M059J (cell line): ENCODE measurements at places on chromosomes 16 and 17. TPM values are rescaled to one million over a fixed set of nuclear protein-coding genes. Genes with fewer than 3 reads are reported as not detected.

GRCh38 chr16:62408760-62409159 lies 372.5 kb upstream of the CDH8 start:
- DNase-seq: no peak

DNA sequence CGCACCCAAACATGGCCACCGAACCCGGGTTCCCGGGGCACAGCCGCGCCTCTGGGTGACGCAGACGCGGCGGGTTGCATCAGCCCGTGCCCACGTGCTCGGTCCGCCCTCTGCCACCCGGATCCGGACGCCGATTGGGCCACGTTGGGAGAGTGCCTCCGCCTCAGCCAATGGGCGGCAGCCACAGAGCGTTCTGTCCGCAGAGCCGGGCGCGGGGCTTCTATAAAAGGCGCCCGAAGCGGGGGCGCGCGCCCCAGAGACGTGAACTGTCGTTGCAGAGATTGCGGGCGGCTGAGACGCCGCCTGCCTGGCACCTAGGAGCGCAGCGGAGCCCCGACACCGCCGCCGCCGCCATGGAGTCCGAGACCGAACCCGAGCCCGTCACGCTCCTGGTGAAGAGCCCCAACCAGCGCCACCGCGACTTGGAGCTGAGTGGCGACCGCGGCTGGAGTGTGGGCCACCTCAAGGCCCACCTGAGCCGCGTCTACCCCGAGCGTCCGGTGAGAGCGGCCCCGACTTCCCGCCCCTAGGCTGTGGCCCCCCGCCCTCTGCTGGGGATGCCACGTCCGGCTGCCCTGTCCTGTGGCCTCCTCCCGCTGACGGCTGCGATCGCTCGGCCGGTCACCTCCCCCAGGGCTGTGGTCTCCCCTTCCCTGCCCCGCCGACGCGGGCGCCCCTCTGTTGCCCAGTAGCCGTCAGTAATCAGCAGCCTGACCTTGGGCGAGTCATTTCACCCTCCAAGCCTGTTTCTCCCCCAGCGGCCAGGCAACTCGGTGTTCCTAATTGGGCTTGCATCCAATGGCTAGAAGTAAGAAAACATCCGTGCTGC lies at the start of gene HERPUD1:
TSS of gene HERPUD1 (plus strand) at position 251 of the 829 bp plus-strand sequence. CDS start at position 354, 103 bp downstream.
- peak; percentile 97 for DNase-seq

Gene TBC1D3K
- total RNA-seq: not detected in 2 replicates

- peak; percentile 88 for DNase-seq
These were observed 149.9 kb downstream of the CLEC16A start for GRCh38 chr16:11094075-11094856.

Gene ZNF500
- total RNA-seq: 7.1 and 13.3 TPM in 2 replicates

Gene RCVRN
- total RNA-seq: not detected in 2 replicates

- DNase-seq: peak; percentile 47
These were observed 475.9 kb upstream of the CCL2 start for GRCh38 chr17:33779234-33779591.

GRCh38 chr17:19016297-19016696 lies 11.7 kb upstream of the FAM83G start:
- DNase-seq: no peak

DNA sequence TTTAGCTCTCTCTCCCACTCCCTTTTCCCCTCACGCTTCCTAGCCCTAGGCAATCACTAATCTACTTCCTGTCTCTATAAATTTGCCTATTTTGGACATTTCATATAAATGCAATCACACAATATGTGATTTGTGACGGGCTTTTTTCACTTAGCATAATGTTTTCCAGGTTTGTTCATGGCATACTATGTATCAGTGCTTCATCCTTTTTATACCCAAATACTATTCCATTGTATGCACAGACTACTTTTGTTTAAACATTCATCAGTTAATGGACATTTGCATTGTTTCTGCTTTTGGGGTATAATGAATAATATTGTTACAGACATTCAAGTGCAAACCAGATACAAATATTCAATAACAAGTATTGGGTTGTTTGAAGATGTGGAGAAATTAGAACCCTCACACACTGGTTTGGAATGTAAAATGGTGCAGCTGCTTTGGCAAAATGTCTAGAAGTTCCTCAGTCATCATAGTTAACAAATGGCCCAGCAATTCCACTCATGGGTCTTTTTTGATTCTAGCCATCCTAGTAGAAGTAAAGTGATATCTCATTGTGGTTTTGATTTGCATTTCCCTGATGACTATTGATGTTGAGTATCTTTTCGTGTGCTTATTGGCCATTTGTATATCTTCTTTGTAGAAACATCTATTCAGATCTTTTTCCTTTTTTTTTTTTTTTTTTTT lies 67.7 kb downstream of the TBX4 start:
- peak; percentile 19 for DNase-seq

GRCh38 chr17:46785696-46786095 lies 32.8 kb downstream of the WNT3 start:
- no peak for DNase-seq

DNA sequence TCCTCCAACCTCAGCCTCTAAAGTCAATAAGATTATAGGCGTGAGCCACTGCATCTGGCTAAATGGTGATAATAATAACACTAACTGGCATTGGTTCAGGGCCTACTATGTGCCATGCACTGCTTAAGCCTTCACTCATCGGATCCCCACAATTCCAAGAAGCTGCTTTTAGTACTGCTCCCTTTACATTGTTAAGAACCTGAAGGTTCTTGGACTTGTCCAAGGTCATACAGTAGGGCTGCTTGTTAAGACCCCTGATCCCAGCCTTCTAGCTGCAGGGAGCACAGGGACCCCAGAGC lies 6.6 kb downstream of the SREBF1 start:
- no peak for DNase-seq

GRCh38 chr17:50816771-50817751 lies 18.3 kb upstream of the WFIKKN2 start:
- no peak for DNase-seq

GRCh38 chr17:4598776-4599504 lies 14.6 kb downstream of the SMTNL2 start:
- DNase-seq: no peak

DNA sequence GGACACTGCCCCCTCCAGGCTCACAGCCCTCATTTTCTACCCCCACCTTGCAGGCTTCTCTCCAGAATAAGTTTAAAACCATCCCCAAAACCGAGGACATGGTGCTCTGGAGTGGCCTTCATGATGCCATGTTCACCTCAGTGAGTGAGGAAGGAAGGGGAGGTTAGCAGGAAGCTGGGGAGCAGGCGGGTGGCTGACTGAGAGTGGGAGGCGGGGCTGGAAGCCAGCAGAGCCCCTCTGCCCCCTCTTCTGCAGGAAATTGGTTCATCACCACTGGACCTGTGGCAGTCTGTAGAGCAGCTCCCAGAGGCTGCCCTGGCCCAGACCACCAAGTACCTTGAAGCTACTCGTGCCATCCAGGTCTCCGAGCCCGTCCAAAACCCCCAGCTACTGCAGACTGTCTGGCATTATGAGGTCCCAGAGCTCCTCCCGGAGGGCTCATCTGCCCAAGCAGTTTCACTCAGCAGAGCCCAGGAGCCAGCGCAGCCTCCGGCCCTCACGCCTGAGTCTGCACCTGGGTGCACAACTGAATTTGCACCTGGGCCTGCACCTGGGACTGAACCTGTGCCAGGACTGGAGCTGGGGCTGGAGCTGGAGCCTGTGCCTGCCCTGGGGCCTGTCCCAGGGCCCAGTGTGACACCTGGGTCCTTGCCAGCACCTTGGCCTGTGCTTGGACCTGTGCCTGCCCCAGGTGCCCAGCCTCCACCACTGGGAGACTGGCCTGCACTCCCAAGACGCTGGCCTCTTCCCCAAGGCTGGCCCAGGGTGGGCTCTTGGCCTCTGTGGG lies 19.0 kb downstream of the C16orf96 start:
- DNase-seq: no peak

DNA sequence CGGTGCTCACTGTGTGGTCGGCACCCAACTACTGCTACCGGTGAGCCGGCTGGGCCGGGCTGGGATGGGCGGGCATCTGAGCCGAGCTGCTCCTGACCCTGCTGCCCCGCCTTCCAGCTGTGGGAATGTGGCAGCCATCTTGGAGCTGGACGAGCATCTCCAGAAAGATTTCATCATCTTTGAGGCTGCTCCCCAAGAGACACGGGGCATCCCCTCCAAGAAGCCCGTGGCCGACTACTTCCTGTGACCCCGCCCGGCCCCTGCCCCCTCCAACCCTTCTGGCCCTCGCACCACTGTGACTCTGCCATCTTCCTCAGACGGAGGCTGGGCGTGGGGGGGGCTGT lies 6.9 kb downstream of the TBX6 start:
- DNase-seq: no peak

GRCh38 chr17:80804466-80804865 lies 187.2 kb upstream of the CHMP6 start:
- no peak for DNase-seq

Gene DNAH9
- total RNA-seq: not detected in 2 replicates

Gene CLEC19A
- not detected in 2 replicates for total RNA-seq

Gene KRT9
- total RNA-seq: not detected in 2 replicates

GRCh38 chr16:79845033-79845733 lies 244.6 kb upstream of the MAF start:
- DNase-seq: no peak

DNA sequence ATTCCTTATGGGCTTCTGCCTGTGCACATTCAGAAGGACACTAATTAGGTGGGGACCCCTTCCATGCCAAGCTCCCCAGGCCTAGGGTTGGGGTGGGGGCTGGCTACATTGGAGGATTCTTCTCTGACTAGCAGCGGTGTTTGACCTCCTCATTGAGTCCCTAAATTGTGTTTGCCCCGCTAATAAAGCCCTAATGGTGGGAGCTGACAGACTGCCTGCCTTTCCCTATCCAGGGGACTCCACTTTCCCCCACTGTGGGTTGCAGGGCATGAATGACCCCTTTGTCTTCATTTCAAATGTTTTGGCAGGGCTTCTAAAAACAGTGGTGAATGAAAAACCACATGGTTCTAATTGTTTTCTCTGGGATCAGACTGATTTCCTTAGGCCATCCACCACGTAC lies 476.8 kb upstream of the CDH11 start:
- DNase-seq: peak; percentile 34

DNA sequence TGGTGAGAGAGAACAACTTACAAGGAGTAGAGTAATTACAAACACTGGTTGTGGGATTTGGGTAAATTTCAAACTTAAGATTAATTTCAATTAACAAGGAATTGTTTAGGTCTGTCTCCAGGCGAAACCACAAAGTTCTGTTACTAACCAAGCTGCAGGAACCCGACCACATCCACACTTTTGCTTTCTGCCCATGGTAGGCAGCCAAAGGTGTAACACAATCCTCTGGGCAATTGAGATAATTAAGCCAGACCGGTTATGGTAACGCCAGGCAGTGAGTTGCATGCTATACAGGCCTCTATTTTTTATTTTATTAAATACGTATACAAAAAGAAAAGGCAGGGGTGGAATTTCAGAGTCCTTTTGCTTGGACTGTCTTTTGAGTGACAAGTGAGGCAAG lies 12.0 kb downstream of the KCNJ2 start:
- peak; percentile 29 for DNase-seq

- DNase-seq: no peak
These were observed 6.7 kb upstream of the OR4D1 start for GRCh38 chr17:58141505-58141904.

DNA sequence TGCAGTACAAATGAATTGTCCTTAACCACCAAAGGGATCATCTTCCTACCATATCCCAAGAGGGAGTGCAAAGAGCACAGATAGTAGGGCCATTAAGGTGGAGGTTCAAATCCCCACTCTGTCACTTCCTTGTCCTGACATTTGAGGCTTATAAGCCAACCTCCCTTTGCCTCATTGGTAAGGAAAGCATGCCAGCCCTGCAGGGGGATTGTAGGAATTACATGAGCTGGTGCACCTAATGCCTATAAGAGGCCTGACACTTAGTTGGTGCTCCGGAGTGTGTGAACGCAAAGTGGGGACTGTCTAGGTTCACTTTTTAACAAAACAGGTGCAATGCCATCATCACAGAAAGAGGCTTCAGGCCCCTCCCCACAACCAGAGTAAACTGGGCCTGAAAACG lies 374.4 kb downstream of the SNX29 start:
- no peak for DNase-seq

Gene CCL4L2
- not detected in 2 replicates for total RNA-seq

GRCh38 chr17:47064684-47065083 lies 85.6 kb upstream of the RPRML start:
- DNase-seq: no peak

- no peak for DNase-seq
These were observed 10.8 kb downstream of the FASN start for GRCh38 chr17:82086941-82087906.

Gene ABCC1
- total RNA-seq: 11.3 and 21.5 TPM in 2 replicates

Gene CDH8
- total RNA-seq: 0.59 and 1.7 TPM in 2 replicates

GRCh38 chr17:32699247-32699646 lies 177.7 kb downstream of the MYO1D start:
- DNase-seq: no peak

DNA sequence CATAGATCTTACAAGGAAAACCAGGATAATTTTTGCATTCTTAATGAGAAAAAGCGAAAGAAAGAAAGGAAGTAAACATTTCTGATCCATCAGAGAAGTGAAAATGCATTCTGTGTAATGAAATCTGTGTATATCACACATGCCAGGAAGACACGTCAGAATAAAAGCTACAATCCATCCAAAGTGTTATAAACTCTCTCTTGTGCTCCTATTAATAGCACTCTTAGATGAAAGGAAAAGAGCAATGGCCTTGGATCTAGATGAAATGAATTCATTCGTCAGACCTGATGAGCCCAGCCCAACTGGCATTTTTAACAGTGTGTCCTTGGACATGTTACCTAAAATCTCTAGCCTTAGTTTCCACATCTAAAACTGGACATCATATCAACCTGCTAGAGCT lies 885.5 kb downstream of the CDH11 start:
- DNase-seq: no peak

DNA sequence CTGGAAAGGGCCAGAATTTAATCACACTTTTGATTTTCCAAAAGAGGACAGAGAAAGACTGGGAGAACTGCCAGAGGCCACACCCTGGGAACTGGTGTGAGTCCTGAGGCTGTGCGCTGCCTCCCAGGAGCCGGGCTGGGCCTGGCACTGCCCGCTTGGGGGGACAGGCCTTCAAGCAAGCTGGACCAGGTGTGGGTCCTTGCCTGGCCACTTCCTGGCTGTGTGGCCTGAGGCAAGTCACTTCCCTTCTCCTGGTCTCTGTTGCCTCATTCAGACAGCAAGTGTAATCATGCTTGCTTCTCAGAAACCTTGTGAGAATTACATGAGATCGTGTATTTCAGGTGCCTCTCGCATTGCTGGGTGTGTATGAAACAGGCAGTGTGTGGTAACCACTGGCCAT lies 143.0 kb downstream of the SNX29 start:
- peak; percentile 25 for DNase-seq

DNA sequence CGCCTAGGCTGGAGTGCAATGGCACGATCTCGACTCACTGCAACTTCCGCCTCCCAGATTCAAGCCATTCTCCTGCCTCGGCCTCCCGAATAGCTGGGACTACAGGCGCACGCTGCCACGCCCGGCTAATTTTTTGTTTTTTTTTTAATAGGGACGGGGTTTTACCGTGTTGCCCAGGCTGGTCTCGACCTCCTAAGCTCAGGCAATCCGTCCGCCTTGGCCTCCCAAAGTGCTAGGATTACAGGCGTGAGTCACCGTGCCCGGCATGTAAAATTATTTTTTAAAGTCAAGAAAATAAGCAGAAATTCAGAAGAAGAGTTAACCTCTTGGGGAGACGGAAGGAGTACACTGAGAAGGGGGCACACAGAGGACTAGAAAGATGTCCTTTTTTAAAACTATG lies 27.5 kb downstream of the CDYL2 start:
- DNase-seq: peak; percentile 65

- no peak for DNase-seq
These were observed 708 bp downstream of the BAIAP2 start for GRCh38 chr17:81035521-81036196.
